ENCODE measurements at places on chromosomes 5 and 9.

- DNase-seq = no peak
Measured at GRCh38 chr9:113138760-113139159, 12.0 kb upstream of the SLC31A2 start.

GRCh38 chr5:163505049-163505367 lies 411 bp upstream of the MAT2B start:
- DNase-seq = no peak

GRCh38 chr9:34025062-34025461 lies 23.6 kb downstream of the UBAP2 start:
- no peak for DNase-seq

- no peak for DNase-seq
Measured at GRCh38 chr9:21969011-21969940, 24.9 kb downstream of the CDKN2A start.

- no peak for DNase-seq
Measured at GRCh38 chr5:108867656-108868055, 120.0 kb downstream of the FER start.

DNA sequence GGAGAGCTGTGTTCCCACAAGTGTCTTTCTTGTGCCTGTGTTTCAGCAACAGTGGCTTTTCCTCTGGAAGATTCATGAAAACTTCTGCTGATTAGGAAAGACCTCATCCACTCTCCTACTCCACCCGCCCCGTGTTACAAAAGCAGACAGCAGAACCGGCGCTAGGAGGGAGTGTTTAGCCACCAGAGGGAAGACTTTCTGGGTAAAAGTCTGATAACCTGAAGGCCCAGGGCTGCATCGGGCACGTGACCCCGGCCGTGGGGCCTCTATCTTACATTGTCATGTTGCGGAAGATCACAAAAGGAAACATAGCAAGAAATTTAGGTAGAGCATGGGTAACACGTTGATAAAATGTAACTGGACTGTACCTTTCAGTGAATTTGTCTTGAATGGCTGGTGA lies 32.0 kb upstream of the DMRT2 start:
- no peak for DNase-seq

DNA sequence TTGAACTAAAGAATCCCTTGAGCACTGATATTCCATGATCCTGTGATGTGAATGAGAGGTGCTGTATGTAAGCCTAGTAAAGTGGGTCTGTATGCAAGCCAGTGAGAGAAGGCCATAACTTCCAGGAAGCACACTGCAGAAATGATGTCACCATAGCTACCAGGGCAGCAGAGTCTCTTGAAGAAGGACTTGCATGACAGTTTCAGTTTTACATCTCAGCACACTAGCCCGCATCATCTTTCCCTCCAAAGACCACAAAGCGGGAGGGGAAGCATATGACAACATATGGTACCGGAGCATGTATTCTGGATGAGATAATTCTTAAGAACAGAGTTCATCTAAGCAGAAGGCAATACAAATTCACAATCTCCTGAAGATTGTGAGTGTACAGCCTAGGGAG lies 37.6 kb upstream of the MAST4 start:
- DNase-seq = no peak

GRCh38 chr9:130041648-130042405 lies 1.2 kb downstream of the FNBP1 start:
- no peak for DNase-seq

DNA sequence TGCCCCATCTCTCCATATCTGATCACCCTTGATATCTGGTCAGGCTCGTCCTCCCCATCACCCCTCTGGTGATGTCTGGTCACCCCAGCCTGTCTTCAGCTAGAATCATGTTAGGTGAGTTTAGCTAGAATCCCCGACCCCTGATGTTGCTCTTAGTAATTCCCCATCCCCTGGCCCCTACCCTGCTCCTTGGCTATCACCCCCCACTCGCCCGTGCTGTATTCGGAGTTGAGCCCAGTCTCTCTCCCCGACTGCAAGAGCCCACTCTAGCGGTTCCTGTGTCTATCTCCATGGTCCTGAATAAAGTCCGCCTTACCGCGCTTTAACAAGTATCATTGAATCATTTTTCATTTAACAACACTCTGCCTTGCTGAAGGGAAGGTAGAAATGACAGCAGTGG lies 33.7 kb downstream of the ADAMTS2 start:
- DNase-seq = no peak

GRCh38 chr5:10555277-10555684 lies 8.6 kb upstream of the ANKRD33B start:
- DNase-seq = no peak

DNA sequence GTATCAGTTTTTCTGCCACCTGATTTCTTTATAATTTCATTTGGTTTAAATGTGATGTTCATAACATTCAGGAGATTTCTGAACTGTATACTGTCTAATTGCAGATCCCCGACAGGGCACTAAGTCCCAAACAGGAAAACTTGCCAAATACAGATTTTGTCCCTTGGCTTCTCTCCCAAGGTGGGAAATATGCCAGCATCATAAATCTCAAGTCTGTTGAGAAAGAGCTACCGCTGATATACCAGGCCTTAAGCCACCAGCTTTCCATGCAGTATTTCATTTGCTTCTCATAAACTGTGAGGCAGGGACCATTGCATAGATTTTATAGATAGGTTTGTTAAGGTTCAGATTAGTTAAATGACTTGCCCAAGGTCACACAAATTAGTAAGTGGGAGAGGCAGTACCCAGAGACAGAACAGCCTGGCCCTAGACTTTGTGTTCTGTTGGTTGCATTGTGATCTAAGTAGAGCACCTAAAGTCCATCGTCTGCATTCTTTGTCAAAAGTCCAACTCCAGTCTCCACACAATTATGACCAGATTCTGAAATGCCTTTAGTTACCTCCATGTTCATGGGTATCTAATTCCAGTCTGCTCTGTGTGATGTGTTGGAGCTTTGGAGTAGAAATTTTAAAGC lies 16.2 kb downstream of the GPR21 start:
- no peak for DNase-seq

GRCh38 chr9:92455217-92455616 lies 27.1 kb downstream of the ASPN start:
- no peak for DNase-seq

DNA sequence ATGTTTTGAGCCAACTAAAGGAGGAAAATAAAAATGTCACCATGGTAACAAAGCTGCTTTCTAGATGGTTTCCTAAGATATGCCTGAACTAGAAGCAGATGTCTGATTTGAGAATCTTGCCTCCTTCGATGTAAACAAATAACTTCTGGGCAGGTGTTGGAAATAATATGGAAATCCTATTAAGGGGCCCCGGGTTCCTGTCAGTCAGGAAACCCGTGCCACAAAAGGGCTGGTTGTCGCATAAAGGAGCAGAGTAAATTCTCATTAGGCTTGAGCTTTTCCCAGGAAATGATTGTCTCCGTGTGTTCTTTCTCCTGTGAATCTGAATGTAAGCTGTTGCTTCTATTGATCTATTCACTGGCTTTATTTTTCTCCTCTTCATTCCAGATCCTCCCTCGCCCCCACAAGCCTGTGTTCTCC lies 90.8 kb downstream of the TLE4 start:
- no peak for DNase-seq

DNA sequence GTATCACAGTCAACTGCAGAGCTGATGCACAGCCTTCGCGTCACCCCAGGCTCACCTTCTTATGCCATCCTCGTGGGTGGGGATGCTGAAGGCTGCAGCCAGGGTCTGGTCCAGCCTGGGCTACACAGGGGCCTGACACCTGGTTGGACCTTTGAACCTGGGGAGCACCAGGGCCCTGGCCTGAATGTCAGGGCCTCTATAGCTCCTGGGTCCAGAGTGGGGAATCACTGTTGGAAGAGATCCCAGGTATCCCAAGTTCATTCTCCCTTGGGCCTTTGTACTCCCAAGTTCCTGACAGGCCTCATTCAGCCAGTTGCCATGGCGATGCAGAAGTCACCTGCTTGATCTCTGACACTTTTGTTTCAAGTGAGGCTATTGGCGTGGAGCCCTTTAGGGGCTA lies 43.8 kb downstream of the ZNF618 start:
- DNase-seq = no peak

GRCh38 chr9:10050016-10050415 lies 562.8 kb downstream of the PTPRD start:
- DNase-seq = no peak

- no peak for DNase-seq
Measured at GRCh38 chr9:70020991-70021571, 22.6 kb upstream of the MAMDC2 start.

- DNase-seq = no peak
Measured at GRCh38 chr5:84605241-84605640, 220.6 kb upstream of the EDIL3 start.

DNA sequence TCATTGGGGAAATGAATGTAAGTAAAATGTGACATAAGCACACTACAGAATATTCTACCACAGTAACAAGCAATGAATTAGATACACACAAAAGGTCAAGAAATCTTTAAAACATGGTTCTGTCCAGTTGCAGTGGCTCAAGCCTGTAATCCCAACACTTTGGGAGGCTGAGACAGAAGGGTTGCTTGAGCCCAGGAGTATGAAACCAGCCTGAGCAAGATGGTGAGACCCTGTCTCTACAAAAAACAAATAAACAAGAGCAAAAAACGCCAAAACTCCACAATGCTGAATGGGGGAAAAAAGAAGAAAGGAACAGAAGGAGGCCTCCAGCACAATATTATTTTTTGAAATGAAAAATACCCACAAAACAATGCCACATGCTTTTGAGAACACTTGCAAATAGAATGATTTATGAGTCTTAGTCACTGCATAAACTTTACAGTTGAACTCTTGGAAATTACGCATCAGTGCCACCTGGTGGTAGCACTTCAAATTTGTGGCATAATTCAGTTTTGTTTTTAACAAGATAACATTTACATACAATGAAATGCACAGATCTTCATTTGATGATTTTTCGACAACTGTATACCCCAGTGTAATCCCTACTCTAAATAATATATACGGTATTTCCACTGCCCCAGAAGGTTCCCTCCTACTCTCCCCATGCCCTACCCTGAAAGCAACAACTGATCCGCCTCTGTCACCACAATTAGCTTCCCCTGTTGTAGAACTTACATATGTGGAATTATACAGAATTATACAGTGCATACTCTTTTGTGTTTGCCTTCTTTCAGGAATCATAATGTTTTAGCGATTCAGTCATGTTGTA lies 14.4 kb upstream of the SPINK4 start:
- peak; percentile 43 for DNase-seq

- DNase-seq = no peak
Measured at GRCh38 chr5:96087939-96088338, 126.3 kb upstream of the ELL2 start.

DNA sequence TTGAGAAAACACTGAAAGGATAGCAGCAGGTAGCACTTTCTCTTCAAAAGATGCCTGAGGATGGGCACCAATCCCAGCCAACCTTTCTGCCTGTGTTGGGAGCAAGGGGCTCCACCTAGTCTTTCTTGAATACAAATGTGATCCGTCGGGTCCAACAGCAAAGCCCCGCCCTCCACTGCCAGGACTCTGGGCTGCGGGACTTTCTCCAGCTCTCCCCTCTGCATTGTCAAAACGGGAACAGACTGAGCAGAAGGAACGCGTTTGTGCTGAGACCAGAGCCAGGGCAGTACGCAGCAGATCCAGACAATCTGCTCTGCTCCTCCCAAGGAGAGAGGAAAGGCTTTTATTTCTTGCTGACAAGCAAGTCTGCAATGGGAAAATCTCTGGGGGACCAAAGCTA lies 139.7 kb downstream of the SEC61B start:
- DNase-seq = no peak

DNA sequence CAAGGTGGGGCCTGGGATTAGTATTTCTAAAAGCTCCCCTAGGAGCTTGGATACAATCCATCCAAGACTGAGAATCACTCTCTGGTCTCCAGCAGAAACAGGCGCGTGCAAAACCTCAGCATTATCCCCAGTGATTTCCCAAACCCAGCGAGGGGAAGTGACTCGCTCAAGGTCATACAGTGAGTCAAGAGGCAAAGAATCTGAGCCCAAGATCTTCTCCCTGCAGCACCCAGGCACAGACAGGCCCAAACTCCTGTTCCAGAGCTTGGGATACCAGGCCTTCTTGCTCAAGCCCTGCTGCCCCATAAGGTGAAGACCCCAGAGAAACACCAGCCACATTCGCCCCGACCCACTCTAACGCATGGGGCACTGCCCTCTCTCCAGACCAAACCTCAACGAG lies 33.2 kb downstream of the SHB start:
- DNase-seq = no peak

DNA sequence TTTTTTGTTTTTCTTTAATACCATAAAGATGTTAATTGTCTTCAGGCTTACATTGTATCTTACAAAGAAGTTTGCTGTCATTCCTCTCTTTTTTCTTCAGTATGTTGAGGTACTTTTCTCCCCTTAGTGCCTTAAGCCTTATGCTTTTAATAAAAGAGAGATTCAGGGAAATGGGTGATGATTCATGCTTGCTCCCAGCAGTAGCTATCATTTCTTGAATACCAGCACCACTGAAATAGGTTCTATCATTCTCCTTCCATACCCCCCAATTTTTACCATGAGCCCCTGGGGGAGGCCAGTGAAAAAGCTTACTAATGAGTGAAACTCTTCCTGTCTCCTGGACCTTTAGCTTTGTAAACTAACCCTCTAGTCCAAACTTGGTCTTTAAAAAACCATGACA lies 165.0 kb downstream of the FBXL7 start:
- DNase-seq = no peak

GRCh38 chr9:136592666-136593065 lies 46.8 kb upstream of the NOTCH1 start:
- no peak for DNase-seq

GRCh38 chr9:84955971-84956370 lies 286.4 kb downstream of the NTRK2 start:
- DNase-seq = no peak

DNA sequence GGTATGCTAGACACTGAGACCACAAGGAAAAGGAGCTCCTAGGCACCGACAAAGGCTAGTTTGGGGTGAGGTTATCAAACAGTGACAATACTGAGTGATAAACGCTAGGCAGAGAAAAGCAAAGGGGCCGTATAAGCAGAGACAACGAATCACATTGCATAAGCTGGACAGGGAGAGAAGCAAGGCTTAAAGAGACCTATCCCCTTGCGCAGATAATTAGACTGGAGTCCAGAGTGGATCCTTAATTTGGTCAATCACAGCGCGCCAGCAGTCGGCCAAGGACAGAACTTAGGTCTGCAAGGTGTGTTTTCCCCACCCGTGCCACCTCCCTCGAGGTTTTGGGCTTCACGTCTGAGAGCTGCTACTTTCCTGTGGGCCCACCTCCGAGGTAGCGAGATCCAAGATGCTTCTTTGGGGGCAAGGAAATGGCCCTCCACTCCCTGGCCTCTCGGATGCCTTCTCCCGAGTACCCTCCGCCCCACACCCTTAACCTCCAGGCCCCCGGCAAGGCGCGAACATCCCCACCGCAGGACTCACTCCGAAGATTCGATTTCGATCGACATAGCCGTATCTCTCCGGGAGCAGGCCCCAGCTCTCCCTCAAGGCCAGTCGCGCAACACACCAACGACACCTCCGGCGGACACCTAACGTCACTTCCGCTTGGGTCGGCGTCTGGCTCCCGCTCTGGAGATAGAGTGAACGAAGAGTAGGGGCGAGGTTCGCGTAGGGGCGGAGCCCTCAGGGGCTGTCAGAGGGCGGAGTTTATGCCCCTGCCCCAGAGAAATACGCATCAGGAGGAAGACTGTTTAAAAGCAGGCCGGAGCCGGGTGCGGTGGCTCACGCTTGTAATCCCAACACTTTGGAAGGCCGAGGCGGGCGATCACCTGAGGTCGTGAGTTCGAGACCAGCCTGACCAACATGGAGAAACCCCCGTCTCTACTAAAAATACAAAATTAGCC lies at the start of gene SMU1:
SMU1 (minus strand) TSS at position 629 of the 959 bp plus-strand sequence; CDS start at position 563, 66 bp downstream.
- DNase-seq = peak; percentile 85
